ENCODE measurements at places on chromosomes 4 and X.

- no peak for DNase-seq
Measured at GRCh38 chr4:151031831-151032605, 16.9 kb upstream of the LRBA start.

DNA sequence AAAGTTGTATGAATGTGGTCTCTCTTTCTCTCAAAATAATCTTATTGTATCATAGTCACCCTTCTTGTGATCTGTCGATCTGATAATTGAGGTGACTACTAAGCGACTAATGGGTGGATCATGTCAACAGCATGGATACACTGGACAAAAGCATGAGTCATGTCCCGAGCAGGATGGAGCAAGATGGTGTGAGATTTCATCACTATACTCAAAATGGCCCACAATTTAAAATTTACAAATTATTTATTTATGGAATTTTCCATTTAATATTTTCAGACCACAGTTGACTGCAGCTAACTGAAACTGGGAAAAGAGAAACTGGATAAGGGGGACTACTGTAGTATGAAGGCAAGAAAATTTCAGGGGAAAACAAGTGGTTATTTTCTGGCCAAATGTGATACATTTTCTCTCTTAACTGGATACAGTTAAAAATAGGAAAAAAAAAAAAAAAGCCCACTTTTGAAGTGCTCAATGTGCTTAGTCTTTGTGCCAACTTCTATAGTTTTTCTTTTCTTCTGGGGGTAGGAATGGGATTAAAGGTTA lies 25.3 kb downstream of the FAM241A start:
- no peak for DNase-seq

DNA sequence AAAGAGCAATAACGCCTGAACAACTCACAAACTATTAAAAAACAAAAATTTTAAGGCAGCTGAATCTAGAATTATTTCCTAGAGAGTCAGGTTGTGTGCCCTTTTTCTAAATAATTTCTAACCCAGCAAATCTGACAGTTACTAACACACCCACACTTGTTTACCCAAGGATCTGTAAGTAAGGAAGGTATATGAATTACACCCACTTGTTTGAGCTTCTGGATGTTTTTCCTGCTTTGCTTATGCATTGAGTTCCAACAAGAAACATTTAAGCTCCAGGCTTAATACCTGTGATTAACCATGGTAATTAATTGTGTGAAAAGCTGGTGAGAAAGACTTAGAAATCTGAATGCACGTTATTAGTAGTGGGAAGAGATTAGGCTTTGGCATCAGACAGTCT lies 1.5 kb downstream of the NIPAL1 start:
- DNase-seq, result no peak

- peak; percentile 34 for DNase-seq
Measured at GRCh38 chrX:131841496-131842437, 181.3 kb upstream of the STK26 start.

DNA sequence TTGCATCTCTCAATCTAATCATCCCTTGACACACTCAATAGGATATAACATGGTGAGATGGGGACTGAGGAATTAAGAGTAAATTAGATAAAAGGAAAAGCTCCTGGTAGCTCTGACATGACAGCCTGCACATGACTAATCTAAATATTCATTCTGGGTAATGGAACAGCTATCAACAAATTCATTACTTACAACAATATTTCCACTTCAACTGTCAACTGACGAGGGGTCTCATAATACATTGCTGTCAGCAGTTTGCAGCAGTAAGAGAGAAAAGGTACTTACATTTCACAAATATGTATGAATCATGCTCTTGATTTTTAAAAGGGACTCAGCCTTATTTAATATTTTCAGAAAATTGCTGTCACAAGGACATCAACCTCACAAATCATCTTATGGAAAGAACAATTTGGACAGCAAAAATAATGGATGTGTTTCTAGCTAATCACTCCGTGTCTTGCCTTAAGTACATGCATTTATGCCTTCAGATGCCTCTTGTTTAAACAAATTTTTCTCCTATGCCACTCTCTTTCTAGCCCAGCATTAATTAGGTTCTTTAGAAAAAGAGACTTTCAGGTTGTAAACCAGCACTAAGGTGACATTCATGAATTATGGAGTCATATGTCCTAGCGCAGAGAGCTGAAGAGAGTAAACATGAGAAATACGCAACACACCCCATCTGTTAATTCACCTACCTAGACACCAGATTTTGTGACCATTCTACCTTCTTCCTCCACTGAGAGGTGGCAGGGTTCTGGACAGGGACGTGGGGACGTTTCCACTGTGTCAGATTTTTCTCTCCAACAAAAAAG lies 99.6 kb upstream of the TMEM150C start:
- no peak for DNase-seq

Measured in activated CD8-positive, alpha-beta memory T cell treated with anti-CD3 and anti-CD28 coated beads, Interleukin-2, amount 50 U/mL, for 4 hours (primary cell).